Neural crest cell (in vitro differentiated cells): ENCODE measurements at places on chromosomes 1 and 21. TPM values are rescaled to one million over a fixed set of nuclear protein-coding genes. Genes with fewer than 3 reads are reported as not detected.
A peak's percentile ranks its signal among the peaks of the same experiment; 100 is the strongest.

Gene KRTAP19-3
- not detected in 2 replicates for total RNA-seq

- peaks cover 15% of the 10 kb centered on the region for H3K4me1 ChIP-seq
Observed at GRCh38 chr1:236524895-236525184, 1.1 kb downstream of the LGALS8 start.

Gene ELAPOR1
- total RNA-seq: 0.64 and 0.70 TPM in 2 replicates

DNA sequence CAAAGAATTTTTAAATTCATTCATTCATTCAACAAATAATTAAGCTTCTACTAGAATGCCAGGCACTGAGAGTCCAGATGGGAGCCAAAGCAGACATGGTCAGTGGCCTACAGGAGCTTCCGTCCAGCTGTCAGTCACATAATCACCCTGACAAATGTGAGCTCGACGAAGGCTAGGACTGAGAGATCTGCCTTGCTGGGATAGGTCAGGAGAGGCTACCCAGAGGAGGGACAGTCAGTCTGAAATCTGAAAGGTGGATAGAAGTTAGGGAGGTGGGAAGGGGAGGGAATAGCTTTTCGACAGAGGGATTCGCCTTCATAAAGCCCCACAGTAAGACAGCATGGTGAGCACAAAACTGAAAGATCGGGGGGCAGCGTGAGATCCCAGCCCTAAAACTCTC, 8.3 kb downstream of the EPHX1 start:
- H3K27me3 ChIP-seq: no peaks in the 10 kb centered on the region
- H3K4me3 ChIP-seq: no peak overlapping the region
- H3K27ac ChIP-seq: peak overlapping the region; percentile 89
- H3K4me1 ChIP-seq: peaks cover 19% of the 10 kb centered on the region

Gene IL22RA1
- not detected in 2 replicates for total RNA-seq

DNA sequence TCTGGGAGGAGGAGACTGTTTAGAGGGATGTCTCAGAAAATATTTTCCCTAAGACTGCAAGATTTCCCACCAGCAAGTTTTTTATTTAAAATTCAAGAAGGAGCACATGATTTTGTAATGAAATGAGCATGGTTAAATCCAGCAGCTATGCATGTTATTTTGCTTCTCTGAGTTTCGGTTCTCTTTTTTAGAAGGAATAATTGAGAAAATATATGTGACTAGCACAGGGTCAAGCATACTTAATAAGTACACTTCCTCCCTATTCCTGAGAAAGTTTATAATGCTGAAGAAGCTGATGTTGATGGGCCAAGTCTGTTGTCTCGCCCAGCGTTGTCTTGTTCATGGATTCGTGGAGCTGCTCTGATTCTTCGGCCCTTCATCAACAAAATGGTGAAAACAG, 51.2 kb downstream of the EXO1 start:
- DNase-seq: no peak
- no peak overlapping the region for H3K27ac ChIP-seq
- H3K4me3 ChIP-seq: no peak overlapping the region
- peaks cover 6% of the 10 kb centered on the region for H3K4me1 ChIP-seq
- no peaks in the 10 kb centered on the region for H3K36me3 ChIP-seq

DNA sequence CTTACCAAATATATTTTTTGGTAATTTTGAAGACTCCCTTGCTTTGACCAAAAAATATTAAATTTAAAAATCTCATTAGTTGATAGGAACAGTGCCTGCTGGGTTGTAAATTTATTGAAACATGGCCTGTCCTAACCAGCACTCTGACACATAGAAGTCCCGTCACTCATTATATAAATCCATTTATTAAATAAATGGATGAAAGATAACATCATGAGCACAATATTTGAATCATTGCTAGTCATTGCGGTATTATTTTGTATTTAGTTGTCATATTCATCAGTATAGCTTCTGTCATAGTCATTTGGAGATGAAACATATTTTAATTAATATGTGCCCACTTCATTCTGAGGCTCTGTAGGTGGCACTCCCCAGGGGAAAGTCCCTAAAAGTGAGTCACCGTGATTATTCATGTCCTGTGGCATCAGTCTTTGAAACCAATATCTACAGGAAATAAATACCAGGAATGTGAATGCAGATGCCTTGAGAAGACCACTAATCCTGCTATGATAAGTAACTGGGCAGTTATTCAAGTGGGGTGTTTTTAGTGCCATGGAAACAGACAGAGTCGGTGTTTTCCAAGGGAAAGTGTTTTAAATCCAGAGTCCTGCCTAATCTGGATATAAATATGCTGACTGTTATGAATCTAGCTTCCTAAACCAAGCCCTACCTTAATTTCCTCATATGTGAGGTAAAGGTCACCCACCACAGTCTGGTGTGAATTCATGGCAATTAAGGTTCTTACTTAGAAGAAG, 302.0 kb downstream of the DUSP10 start:
- H3K4me3 ChIP-seq: no peak overlapping the region
- peaks cover 9% of the 10 kb centered on the region for H3K4me1 ChIP-seq
- H3K36me3 ChIP-seq: no peaks in the 10 kb centered on the region

Gene ATP1A4
- total RNA-seq: 0.20 and 0.35 TPM in 2 replicates

DNA sequence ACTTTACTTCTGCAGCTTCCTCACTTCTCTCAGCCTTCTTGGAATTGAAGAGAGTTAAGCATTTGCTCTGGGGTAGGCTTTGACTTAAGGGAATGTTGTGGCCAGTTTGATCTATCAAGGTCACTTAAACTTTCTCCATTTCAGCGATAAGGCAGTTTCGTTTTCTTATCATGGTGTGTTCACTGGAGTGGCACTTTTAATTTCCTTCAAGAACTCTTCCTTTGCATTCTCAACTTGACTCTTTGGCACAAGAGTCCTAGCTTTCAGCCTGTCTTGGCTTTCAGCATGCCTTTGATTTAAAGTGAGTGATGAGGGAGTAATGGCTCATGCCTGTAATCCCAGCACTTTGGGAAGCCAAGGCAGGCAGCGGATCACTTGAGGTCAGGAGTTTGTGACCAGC, 38.7 kb downstream of the HS2ST1 start:
- no peaks in the 10 kb centered on the region for H3K27me3 ChIP-seq
- peaks cover 4% of the 10 kb centered on the region for H3K36me3 ChIP-seq
- DNase-seq: no peak
- no peak overlapping the region for H3K27ac ChIP-seq

GRCh38 chr1:9687874-9688582, 36.5 kb downstream of the PIK3CD start:
- H3K27ac ChIP-seq: no peak overlapping the region
- H3K36me3 ChIP-seq: no peaks in the 10 kb centered on the region
- H3K4me1 ChIP-seq: peaks cover 22% of the 10 kb centered on the region
- peak; percentile 23 for DNase-seq

GRCh38 chr21:32578107-32578691, 7.1 kb downstream of the TCP10L start:
- no peak overlapping the region for H3K4me3 ChIP-seq
- no peaks in the 10 kb centered on the region for H3K4me1 ChIP-seq
- no peak overlapping the region for H3K27ac ChIP-seq
- H3K27me3 ChIP-seq: no peaks in the 10 kb centered on the region
